ENCODE measurements at places on chromosomes 16 and 17. TPM values are rescaled to one million over a fixed set of nuclear protein-coding genes. Genes with fewer than 3 reads are reported as not detected.

DNA sequence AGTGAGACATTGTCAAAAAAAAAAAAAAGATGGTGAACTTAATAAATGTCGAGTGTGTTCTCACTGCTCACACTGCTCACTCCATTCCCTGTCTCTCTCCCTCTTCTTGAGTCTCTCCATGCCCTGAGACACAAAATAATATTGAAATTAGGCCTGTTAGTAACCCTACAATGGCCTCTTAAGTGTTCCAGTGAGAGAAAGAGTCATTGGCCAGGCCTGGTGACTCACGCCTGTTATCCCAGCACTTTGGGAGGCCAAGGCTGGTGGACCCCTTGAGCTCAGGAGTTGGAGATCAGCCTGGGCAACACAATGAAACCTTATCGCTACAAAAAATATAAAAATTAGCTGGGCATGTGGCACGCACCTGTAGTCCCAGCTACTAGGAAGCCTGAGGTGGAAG is 16.2 kb upstream of the CSF3 start:
- H3K27ac ChIP-seq = no peak overlapping the region
- peaks cover 28% of the 10 kb centered on the region for H3K36me3 ChIP-seq
- H3K4me3 ChIP-seq = no peak overlapping the region
- H3K27me3 ChIP-seq = no peaks in the 10 kb centered on the region
- DNase-seq = no peak
- peaks cover 5% of the 10 kb centered on the region for H3K4me1 ChIP-seq

DNA sequence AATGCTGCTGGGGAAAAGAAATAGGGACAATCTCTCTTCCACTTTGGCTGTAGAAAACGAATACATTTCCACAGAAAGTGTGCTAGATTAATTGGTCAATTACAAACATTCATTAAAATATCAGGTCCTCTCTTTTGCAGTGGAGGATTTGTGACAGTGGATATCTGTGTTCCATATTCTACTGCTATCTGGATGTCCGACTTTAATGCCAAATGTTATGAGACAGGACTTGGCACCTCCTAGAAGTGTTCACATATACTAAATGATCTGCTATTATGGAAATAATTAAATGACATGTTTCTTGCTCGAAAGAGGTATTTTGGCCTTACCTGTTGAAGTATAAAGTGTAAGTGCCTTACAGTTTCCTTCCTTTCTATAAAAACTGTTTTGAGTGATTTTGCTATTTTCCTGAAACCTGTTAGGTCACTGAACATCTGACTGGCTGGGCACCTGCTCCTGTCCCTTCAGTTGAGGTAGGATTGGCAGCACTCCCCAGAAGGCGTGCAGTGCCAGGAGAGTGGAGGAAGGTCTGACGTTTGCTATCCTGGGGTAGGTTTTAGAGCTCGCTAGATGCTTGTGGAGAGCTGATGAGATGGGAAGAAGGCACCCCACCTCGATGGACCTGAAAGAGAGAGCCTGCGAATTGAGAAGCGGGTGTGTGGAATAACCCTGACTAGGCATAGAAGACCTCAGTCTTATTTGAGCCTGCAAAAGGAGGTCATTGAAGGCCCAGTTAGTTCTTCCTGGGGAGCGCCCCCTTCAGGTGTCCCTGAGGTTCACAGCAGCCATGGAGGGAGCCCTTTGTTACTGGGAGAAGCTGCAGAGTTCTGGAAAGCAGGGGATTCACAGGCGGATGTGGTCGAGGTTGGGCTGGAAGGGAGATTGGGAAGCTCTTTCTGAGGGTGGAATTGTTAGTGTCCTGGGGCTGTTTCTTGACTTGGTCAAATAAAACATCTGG is 159.4 kb upstream of the ZNF267 start:
- peak overlapping the region; percentile 98 for H3K27ac ChIP-seq
- DNase-seq = peak; percentile 46
- peaks cover 43% of the 10 kb centered on the region for H3K4me1 ChIP-seq
- H3K36me3 ChIP-seq = peaks cover 44% of the 10 kb centered on the region

- no peaks in the 10 kb centered on the region for H3K27me3 ChIP-seq
- H3K4me3 ChIP-seq = peak overlapping the region; percentile 61
- peak overlapping the region; percentile 93 for H3K27ac ChIP-seq
- peaks cover 72% of the 10 kb centered on the region for H3K4me1 ChIP-seq
- H3K36me3 ChIP-seq = peaks cover 2% of the 10 kb centered on the region
Measured at GRCh38 chr17:17853811-17854447, 17.1 kb upstream of the SREBF1 start.

DNA sequence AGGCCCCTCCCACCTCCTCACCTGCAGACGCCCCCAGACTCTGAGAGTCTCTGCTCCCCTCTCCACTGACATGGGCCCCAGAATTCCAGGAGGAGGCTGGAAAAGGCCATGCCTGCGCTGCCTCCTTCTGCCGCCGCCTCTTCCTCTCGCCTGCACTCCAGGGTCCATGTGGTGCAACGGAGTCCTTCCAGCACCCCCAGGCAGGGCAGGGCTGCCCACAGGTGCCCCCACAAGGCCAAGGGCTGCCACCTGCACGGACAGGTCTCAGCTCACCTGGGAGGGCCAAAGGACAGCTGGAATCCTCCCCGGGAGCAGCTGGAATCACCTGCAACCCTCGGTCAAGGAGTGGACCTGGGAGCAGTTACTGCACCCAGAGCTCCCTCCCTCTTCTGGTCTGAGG is 194.9 kb downstream of the RBFOX3 start:
- H3K27ac ChIP-seq = no peak overlapping the region
- H3K27me3 ChIP-seq = peaks cover 21% of the 10 kb centered on the region
- no peaks in the 10 kb centered on the region for H3K4me1 ChIP-seq
- no peak for DNase-seq

GRCh38 chr17:10622617-10623485 is 34.3 kb downstream of the MYH3 start:
- no peaks in the 10 kb centered on the region for H3K27me3 ChIP-seq
- no peak overlapping the region for H3K4me3 ChIP-seq
- no peaks in the 10 kb centered on the region for H3K36me3 ChIP-seq
- DNase-seq = no peak

GRCh38 chr16:75080205-75081029 is 36.2 kb downstream of the LDHD start:
- H3K4me1 ChIP-seq = peaks cover 27% of the 10 kb centered on the region
- peaks cover 4% of the 10 kb centered on the region for H3K36me3 ChIP-seq
- H3K27ac ChIP-seq = no peak overlapping the region
- DNase-seq = no peak
- H3K4me3 ChIP-seq = no peak overlapping the region

DNA sequence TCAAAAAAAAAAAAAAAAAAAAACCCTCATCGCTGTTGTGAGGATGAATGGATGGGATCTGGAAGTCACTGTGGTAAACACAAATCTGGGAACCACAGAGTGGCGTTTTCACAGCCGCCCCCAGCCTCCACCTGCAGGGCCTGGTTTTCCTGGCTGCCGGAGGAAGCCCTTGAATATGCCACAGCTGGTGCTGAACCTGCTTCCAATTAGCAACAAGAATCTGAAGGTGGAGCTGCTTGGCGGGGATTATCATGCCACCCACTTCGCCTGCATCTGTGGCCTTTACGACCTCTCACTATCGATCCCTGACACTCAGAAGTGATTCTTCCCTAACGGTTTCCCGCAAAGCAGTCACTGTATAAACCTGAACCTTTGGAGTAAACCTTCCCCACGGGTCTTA is 16.1 kb downstream of the MRM3 start:
- DNase-seq = no peak
- H3K27me3 ChIP-seq = no peaks in the 10 kb centered on the region
- peaks cover 2% of the 10 kb centered on the region for H3K4me1 ChIP-seq
- H3K36me3 ChIP-seq = no peaks in the 10 kb centered on the region
- no peak overlapping the region for H3K27ac ChIP-seq
- no peak overlapping the region for H3K4me3 ChIP-seq

GRCh38 chr17:413016-413350 is 60.4 kb upstream of the RPH3AL start:
- H3K4me3 ChIP-seq = peak overlapping the region; percentile 83
- H3K36me3 ChIP-seq = peaks cover 30% of the 10 kb centered on the region
- H3K4me1 ChIP-seq = peaks cover 72% of the 10 kb centered on the region
- DNase-seq = peak; percentile 41
- peak overlapping the region; percentile 96 for H3K27ac ChIP-seq

- no peak for DNase-seq
- no peaks in the 10 kb centered on the region for H3K4me1 ChIP-seq
- H3K4me3 ChIP-seq = no peak overlapping the region
- peaks cover 6% of the 10 kb centered on the region for H3K27me3 ChIP-seq
Measured at GRCh38 chr17:11901931-11902330, 95.3 kb downstream of the ZNF18 start.

GRCh38 chr16:13911871-13912270 is 8.1 kb upstream of the ERCC4 start:
- H3K36me3 ChIP-seq = no peaks in the 10 kb centered on the region
- no peak for DNase-seq
- no peak overlapping the region for H3K4me3 ChIP-seq
- no peaks in the 10 kb centered on the region for H3K4me1 ChIP-seq
- peaks cover 14% of the 10 kb centered on the region for H3K27me3 ChIP-seq

GRCh38 chr16:13032911-13033310 is 131.5 kb downstream of the SHISA9 start:
- no peak for DNase-seq
- H3K27ac ChIP-seq = no peak overlapping the region
- H3K27me3 ChIP-seq = no peaks in the 10 kb centered on the region
- H3K4me1 ChIP-seq = no peaks in the 10 kb centered on the region

DNA sequence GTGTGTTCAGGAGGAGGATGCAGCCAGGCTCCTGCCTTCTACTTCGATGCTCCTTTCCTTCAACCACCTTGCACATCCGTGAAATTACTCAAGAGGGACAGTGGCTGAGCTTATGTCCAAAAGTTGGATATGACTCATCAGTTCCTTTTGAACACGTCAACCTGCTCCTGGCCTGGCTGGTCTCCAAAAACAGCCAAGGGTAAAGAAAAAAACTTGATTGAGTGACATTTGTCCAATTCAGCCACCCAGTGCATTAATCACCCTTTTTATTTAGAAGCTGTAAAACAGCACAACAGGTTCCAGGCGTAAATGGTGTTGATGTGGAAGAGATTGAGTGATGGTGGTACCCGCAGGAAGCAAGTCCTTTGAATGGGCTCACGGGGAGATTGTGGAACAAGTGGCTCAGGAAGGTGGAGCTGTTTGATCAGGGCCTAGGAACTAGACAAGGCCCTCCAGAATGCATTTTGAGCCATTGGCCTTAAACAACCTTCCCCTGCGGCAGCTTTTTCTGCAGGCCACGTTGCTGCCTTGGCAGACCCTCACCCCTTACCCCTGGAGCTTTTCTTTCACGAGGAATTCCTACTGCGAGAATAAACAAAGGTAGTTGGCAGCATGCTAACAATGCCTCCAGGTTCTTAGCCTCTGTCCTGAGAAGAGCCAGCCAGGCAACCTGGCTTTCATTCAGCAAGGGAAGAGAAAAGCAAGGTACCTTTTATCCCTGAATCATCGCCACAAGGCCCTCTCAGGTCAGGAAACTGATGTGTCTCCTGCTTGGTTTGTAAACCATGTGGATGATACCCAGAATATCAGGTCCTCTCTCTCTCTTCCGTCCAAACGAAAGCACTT is 173.3 kb upstream of the CACNG5 start:
- peak; percentile 31 for DNase-seq
- H3K27me3 ChIP-seq = no peaks in the 10 kb centered on the region
- no peak overlapping the region for H3K4me3 ChIP-seq
- H3K27ac ChIP-seq = no peak overlapping the region
- peaks cover 28% of the 10 kb centered on the region for H3K36me3 ChIP-seq

GRCh38 chr16:11265124-11265523 is 4.0 kb downstream of the TNP2 start:
- H3K27me3 ChIP-seq = no peaks in the 10 kb centered on the region
- DNase-seq = no peak
- H3K4me1 ChIP-seq = peaks cover 23% of the 10 kb centered on the region
- no peaks in the 10 kb centered on the region for H3K36me3 ChIP-seq

GRCh38 chr17:80307994-80308691 is 47.5 kb downstream of the RNF213 start:
- H3K36me3 ChIP-seq = peaks cover 77% of the 10 kb centered on the region
- H3K4me1 ChIP-seq = peaks cover 22% of the 10 kb centered on the region
- no peak for DNase-seq
- H3K4me3 ChIP-seq = no peak overlapping the region
- peak overlapping the region; percentile 84 for H3K27ac ChIP-seq
- H3K27me3 ChIP-seq = no peaks in the 10 kb centered on the region

GRCh38 chr17:65011047-65011446 is 45.5 kb downstream of the GNA13 start:
- peaks cover 69% of the 10 kb centered on the region for H3K4me1 ChIP-seq
- no peak overlapping the region for H3K4me3 ChIP-seq
- no peaks in the 10 kb centered on the region for H3K27me3 ChIP-seq
- H3K36me3 ChIP-seq = peaks cover 40% of the 10 kb centered on the region

- no peak for DNase-seq
- H3K27me3 ChIP-seq = no peaks in the 10 kb centered on the region
- H3K27ac ChIP-seq = no peak overlapping the region
Measured at GRCh38 chr17:42240201-42240600, 36.0 kb downstream of the STAT5B start.

- no peak overlapping the region for H3K4me3 ChIP-seq
- H3K27me3 ChIP-seq = peaks cover 4% of the 10 kb centered on the region
- DNase-seq = no peak
- H3K36me3 ChIP-seq = peaks cover 1% of the 10 kb centered on the region
- no peak overlapping the region for H3K27ac ChIP-seq
- H3K4me1 ChIP-seq = peaks cover 5% of the 10 kb centered on the region
Measured at GRCh38 chr16:78638371-78638770, 538.9 kb downstream of the WWOX start.

GRCh38 chr17:80820331-80820730 is 171.3 kb upstream of the CHMP6 start:
- H3K4me3 ChIP-seq = no peak overlapping the region
- no peaks in the 10 kb centered on the region for H3K27me3 ChIP-seq
- DNase-seq = no peak
- no peak overlapping the region for H3K27ac ChIP-seq

GRCh38 chr17:55296171-55296695 is 31.5 kb downstream of the HLF start:
- H3K27ac ChIP-seq = no peak overlapping the region
- DNase-seq = no peak
- H3K4me1 ChIP-seq = no peaks in the 10 kb centered on the region
- no peaks in the 10 kb centered on the region for H3K27me3 ChIP-seq

GRCh38 chr17:65553009-65553645 is 8.3 kb downstream of the AXIN2 start:
- no peak overlapping the region for H3K4me3 ChIP-seq
- no peaks in the 10 kb centered on the region for H3K27me3 ChIP-seq
- peak overlapping the region; percentile 20 for H3K27ac ChIP-seq
- H3K36me3 ChIP-seq = peaks cover 17% of the 10 kb centered on the region

- no peak for DNase-seq
- no peaks in the 10 kb centered on the region for H3K36me3 ChIP-seq
- peaks cover 26% of the 10 kb centered on the region for H3K27me3 ChIP-seq
- H3K4me3 ChIP-seq = no peak overlapping the region
Measured at GRCh38 chr17:179066-179432, 2.4 kb downstream of the DOC2B start.

BCAR1 gene
- total RNA-seq = 1.1 TPM

EFNB3 gene
- not detected for total RNA-seq

CLDN6 gene
- total RNA-seq = not detected

C16orf46 gene
- 0.86 TPM for total RNA-seq

CA7 gene
- not detected for total RNA-seq

SHISA6 gene
- not detected for total RNA-seq

AIPL1 gene
- not detected for total RNA-seq

PRAC2 gene
- total RNA-seq = not detected

ZFP3 gene
- total RNA-seq = 1.9 TPM

TMC7 gene
- total RNA-seq = not detected

NSF gene
- 30.8 TPM for total RNA-seq

PHF12 gene
- total RNA-seq = 44.0 TPM

USP43 gene
- total RNA-seq = 0.50 TPM
